ENCODE measurements at places on chromosomes 3 and 15.

- DNase-seq, result no peak
Measured at GRCh38 chr3:153334558-153334957, 172.5 kb downstream of the RAP2B start.

- DNase-seq, result no peak
Measured at GRCh38 chr3:150273396-150273795, 134.7 kb upstream of the TSC22D2 start.

DNA sequence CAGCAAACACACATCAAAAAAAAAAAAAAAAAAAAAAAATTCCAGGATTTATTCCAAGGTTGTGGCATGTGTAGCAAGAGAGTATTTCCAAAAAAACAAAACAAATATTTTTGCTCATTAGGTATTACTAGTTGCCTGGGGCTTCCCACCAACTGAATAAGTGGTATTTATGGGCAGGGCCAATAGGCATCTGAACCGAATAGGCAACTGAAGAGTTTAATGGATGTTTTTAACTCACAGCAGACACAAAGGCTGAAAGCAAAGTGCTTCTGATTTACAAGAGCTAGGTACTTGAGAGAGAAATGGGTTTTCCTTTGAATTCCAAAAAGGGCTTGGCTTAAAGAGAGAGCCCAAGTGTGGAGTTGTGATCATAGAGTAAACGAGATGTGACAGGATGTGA, 21.4 kb downstream of the EIF4E3 start:
- no peak for DNase-seq

DNA sequence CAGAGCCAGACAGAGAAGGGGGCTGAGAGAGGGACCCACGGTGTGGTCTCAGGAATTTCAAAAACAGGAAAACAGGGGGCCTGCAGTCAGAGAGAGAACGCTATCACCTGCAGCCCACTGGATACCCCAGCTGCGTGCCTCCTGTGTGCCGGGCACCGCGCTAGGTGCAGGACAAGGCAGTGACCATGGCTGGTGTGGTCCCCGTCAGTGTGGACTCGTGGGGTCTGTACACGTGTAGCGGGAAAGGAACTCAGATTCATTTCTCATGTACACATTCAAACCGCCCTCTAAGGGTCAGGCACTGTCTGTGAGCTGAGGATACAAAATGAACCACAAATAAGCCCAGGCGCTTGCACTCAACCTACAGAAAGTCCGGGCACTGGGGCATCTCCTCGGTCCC, 20.9 kb downstream of the SSUH2 start:
- DNase-seq, result no peak

GRCh38 chr15:82103468-82103867, 57.6 kb upstream of the MEX3B start:
- no peak for DNase-seq

DNA sequence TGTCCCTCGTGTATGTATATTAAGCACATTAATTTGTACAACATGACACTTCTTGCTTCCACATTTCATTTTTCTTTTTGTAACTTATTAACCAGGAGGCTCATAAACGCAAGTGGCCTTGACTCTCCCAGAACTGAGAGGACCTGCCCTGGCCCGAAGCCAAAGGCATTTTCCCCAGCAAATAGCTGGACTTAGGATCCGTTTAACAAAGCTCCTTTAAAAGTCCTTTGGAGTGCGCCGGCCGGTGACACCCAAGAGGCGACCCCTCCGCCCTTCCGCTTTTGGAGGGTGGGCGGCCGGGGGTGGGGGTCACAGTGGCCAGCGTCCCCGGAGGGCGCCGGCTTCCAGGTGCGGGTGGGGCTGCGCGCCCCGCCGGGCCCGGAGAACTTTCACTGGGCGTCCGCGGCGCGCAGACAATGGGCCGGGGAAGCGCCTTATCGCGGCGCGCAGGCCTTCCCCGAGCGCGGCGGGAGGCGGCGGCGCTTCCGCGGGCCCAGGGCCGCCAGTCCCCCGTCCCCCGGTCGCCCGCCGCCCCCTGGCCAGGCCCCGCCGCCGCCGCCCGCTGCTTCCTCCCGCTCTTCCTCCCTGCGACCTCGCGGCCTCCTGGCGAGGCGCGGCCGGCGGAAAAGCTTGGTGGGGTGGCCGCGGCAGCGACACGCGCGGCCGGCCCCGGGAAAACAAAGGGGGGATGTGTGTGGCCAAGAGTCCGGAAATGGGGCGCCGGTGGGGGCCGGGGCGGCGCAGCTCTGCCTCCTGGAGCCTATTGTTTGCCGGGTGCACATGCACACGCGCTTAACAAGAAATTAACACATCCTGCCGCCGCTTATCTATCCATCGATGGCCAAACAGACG, 613.4 kb downstream of the MCTP2 start:
- DNase-seq, result no peak

- no peak for DNase-seq
Measured at GRCh38 chr3:191980443-191980842, 519.5 kb downstream of the PYDC2 start.

GRCh38 chr3:136532766-136533165, 219.4 kb downstream of the STAG1 start:
- no peak for DNase-seq

DNA sequence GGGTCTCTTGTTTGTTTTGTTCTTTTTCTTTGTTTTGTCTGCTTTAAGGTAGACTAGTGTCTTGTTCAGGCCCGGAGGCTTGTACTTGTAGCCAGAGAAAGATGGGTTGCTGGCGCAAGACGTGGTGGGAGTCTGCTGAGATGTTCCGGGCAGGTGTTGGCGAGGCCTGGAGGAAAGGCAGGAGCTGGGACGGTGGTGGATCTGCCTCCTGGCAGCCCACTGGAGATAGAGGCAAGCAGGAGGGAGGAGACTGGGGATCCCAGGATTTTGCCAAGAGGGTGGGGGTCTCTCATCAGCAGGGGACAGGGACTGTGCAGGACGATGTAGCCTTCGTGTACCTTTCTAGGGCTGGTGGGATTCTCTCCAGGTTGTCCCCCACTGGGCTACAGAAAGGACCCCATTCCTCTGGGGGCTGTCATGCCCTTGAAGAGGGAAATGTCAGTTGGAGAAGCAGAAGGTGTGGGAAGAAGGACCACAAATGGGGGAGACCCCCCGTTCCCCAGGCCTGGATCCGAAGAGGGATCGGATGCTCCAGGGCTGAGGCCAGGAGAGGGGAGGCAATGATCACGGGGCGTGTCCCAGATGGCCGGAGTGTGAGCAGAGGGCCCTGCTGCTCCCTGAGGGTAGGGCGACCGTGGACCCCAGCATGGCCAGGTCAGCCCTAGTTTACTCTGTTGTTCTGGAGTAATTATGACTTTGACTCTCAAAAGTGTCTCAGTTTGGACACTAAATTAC, 7.0 kb downstream of the CHAC1 start:
- DNase-seq, result no peak

GRCh38 chr3:36546226-36546625, 165.9 kb downstream of the STAC start:
- no peak for DNase-seq

- no peak for DNase-seq
Measured at GRCh38 chr3:154139996-154140436, 18.8 kb downstream of the ARHGEF26 start.

- DNase-seq, result no peak
Measured at GRCh38 chr3:192864941-192865340, 52.7 kb downstream of the MB21D2 start.

DNA sequence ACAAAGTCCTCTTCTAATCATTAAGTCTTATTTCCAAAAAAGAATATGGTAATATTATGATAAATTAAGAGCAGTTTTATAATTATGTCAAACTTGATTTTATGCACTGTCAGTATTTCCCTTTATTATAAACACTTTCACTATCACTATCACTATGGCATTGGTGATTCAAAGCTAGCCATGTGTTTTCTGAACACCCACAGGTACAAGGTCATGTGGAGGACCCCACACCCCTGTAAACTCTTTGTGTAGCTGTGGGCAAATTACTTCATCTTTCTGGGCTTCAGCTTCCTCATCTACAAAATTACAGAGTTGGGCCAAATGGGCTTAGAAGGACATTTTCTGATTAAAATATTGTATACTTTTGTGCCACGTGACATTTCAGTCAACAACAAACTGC, 41.7 kb downstream of the FBXL22 start:
- no peak for DNase-seq

DNA sequence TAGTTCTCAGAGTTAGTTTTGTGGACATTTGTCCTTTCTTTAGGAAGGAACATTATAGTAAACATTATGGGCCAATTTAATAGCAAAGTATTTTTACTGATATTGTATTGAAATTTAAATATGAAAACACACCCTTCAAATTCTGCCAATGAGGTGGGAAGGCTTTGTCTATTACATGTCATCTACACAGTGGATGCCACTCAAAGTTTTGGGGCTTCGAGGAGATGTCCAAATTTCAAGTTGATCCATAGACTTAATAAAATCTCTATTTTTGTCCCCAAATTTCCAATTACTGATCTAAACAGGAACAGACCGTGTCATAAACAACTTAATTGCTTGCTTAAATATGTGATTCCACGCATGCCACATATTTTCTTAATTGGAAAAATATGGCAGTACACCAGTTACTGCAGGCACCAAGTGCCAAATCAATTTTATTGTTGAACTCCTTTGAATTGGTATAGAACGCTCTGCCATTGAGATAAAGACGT, 1.7 kb downstream of the SHOX2 start:
- DNase-seq, result no peak

DNA sequence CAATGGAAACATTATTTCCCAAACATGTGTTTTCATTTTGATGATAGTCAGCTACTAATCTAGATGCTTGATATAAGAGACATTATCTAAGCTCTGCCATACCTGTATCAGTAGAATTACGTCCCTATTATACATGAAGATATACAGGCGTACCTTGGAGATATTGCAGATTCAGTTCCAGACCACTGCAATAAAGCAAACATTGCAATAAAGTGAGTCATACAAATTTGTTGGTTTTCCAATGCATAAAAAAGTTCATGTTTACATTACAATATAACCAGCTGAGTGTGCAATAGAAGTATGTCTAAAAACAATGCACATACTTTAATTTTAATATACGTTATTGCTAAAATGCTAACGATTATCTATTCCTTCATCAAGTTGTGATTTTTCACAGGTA, 236.0 kb upstream of the ZNF717 start:
- DNase-seq, result no peak
